Esophagus muscularis mucosa (tissue), 4 donors: ENCODE measurements at places on chromosomes 2 and 18. TPM values are rescaled to one million over a fixed set of nuclear protein-coding genes. Genes with fewer than 3 reads are reported as not detected.

Gene EFEMP1
- 81.7 TPM for total RNA-seq

GRCh38 chr18:60739212-60739611 lies 366.6 kb upstream of the MC4R start:
- DNase-seq = no peak

Gene BUB1
- total RNA-seq = not detected

Gene DYTN
- total RNA-seq = not detected

- DNase-seq = no peak
These were observed 8.1 kb upstream of the GPBAR1 start for GRCh38 chr2:218252509-218253231.

DNA sequence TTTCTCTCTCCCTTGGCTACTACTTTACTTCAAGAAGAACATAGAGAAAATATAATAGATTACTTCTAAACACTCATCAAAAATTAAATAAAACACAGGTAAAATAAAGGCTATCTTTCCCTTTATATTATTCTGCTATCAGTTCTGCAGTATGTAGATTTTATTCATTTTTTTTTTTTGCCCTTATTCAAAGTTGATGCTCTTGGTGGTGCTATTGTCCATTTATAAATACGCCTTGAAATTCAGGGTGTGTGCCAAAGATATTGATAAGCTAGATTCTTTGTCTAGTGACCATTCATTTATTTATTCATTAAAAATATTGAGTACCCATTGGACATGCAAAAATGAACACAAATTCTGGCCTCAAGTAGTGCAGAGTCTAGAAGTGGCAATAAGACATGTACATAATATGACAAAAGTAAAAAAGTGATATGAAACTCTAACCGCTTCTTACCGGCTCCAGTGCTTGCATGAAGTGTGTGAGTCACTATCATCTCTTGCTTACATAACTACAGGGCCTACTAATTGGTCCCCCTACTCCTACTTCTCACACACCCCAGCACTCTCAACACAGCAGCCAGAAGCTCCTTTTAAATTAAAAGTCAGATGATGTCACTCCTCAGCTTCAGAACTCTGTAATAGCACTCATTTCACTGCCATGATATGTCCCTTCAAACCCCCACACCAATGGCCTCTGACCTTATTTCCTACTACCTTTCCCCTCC lies 208.3 kb upstream of the FANCL start:
- no peak for DNase-seq

- no peak for DNase-seq
These were observed 27.8 kb downstream of the ID2 start for GRCh38 chr2:8709611-8710010.

Gene GPAT2
- total RNA-seq = 10.0 TPM

- DNase-seq = no peak
These were observed 2.2 kb upstream of the PLB1 start for GRCh38 chr2:28493636-28494035.

Gene CCDC141
- 8.7 TPM for total RNA-seq

- no peak for DNase-seq
These were observed 79.2 kb downstream of the LAMA1 start for GRCh38 chr18:7038330-7038851.

- DNase-seq = peak; percentile 83
These were observed 38.0 kb upstream of the IMP4 start for GRCh38 chr2:130304726-130305125.

DNA sequence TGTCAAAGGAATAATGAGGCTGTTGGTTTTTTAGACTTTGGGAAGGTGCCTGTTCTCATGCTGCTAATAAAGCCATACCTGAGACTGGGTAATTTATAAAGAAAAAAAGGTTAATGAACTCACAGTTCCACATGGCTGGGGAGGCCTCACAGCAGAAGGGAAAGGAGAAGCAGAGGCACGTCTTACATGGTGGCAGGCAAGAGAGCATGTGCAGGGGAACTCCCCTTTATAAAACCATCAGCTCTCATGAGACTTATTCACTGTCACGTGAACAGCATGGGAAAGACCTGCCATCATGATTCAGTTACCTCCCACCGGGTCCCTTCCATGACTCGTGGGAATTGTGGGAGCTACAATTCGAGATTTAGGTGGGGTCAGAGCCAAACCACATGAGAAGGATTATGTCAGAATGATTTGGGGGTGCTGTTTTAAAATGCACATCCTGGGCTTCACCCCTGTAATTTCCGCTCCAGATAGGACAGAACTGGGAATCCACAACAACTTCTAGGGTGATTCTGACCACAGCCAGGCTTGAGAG lies 37.8 kb downstream of the TCF7L1 start:
- DNase-seq = no peak

GRCh38 chr2:104888489-104889258 lies 34.8 kb downstream of the POU3F3 start:
- DNase-seq = no peak

Gene C2orf80
- total RNA-seq = not detected

DNA sequence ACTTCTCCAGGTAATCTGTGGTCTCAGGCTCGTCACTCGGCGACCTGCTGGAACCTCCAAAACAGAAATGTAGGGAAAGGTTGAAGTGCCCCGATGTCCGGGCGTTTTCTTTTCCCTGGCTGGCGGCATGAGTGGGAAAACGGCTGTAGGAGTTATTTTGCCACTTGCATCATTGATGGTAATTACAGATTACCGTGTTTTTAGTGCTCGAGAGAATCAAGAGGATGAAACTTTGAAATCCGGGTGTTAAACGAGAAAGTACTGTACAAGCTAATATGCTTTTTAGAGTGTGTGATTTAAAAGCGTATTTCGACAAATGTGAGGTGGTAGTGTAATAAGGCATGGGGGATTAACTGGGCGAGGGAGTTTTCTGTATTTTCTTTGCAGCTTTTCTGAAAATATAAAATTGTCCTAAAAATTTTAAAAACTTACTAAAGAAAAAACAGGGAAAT lies 819 bp downstream of the GRHL1 start:
- peak; percentile 64 for DNase-seq

Gene CTLA4
- total RNA-seq = not detected
